Stimulated activated CD4-positive, alpha-beta T cell treated with anti-CD3 and anti-CD28 coated beads, Interleukin-4, amount 100 ng/mL, for 4 hours (primary cell): ENCODE measurements at places on chromosomes 11 and 22.

DNA sequence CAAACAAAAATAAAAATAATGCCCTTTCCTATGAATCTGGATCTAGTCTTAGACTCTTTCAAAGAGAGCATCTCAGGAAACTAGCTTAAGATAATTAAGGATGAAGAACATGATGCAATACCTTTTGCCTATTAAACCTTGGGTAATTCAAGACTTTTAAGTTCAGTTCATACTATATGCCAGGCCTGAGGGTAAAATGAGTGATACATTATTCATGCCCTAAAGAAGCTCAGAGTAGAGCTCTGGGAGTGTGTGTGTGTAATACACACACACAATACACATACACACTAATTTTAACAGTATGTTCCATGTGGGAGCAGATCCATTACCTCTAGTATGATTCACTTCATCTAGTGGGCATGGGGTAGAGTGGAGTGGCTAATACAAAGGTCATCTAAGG lies 651.4 kb upstream of the CHORDC1 start:
- no peak for DNase-seq

- no peak for DNase-seq
Measured at GRCh38 chr11:74417379-74417804, 19.2 kb upstream of the PGM2L1 start.

DNA sequence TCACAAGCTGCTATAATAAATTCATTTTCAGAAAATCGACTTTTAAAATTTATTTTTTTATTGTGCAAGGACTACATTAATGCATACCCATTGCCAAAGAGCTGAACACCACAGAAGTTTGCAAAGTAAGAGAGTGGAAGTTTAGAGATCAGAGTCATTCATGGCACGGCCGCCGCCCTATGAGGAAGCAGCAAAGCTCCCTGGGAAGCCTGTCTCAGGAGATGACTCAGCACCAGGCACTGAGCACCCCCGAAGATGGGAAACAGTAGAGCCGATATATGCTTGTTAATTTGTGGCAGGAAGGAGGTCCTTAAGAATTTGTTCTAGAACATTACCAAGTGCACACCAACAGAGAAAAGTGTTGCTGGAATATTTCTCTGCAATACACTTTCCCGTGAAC lies 693.7 kb downstream of the OPCML start:
- DNase-seq, result no peak

GRCh38 chr22:46684706-46685105 lies 53.3 kb downstream of the CERK start:
- no peak for DNase-seq

- DNase-seq, result no peak
Measured at GRCh38 chr11:113831314-113831713, 44.1 kb downstream of the USP28 start.

- no peak for DNase-seq
Measured at GRCh38 chr11:12075822-12076821, 34.3 kb upstream of the MICAL2 start.

- DNase-seq, result no peak
Measured at GRCh38 chr11:117010808-117011540, 87.3 kb downstream of the SIK3 start.

- DNase-seq, result no peak
Measured at GRCh38 chr22:39973656-39974055, 13.5 kb downstream of the TMA7B start.

DNA sequence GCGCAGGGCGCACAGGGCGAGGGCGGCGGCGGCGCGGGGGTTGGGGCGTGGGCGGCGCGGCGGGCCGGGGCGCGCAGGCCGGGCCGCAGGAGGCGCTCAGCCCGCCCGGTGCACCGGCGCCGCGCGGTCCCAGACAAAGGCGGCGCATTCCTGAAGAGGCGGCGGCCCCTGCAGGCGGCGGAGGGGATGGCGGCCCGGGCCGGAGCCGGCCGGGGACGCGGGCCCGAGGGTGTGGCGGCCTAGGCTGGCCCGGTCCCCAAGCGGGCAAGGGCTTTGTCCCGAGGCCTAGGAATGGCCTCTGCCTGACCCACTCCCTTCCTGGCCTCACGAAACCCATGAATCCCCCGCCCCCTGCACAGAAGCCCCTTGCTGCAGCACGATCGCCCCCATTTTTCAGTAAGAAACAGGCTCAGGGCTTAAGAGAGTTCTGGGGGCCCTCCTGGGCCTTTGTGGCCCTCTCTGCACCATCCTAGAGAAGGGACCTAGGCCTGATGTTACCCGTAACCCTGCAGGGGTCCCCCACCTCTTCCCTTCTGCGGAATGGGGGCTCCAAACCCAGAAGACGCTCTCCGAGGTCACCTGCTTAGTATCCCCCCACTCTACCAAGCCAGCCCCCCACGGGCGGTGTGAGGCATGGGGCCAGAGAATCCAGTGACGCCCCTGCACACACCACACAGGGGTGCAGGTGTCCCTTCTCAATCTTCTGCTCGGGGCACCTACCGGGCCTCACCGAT lies at the start of gene RTN4R:
Gene RTN4R, minus strand, starts transcription at position 40 of the 734 bp plus-strand sequence. CDS start 226 bp downstream, outside the sequence.
- no peak for DNase-seq

GRCh38 chr22:43774318-43774915 lies 37.7 kb downstream of the EFCAB6 start:
- no peak for DNase-seq

GRCh38 chr11:96827164-96827563 lies 437.4 kb downstream of the JRKL start:
- DNase-seq, result no peak

DNA sequence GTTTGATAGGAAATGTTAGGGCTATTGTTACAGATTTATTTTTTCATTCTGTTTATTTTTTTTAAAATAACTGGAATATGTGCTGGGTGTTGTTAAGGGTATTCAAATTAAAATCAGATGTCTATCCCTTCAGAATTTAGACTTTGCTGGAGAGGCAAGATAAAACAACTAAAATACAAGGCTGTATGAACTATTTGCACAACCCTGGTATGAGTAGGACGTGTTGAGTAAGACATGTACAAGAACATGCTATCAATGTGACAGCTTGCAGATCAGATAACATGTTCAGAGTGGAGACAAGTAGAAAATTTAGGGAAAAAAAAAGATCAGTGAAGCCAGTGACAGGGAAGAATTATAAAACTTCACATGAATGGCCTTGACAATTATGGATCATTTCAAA lies 853.5 kb downstream of the METTL15 start:
- DNase-seq, result no peak

DNA sequence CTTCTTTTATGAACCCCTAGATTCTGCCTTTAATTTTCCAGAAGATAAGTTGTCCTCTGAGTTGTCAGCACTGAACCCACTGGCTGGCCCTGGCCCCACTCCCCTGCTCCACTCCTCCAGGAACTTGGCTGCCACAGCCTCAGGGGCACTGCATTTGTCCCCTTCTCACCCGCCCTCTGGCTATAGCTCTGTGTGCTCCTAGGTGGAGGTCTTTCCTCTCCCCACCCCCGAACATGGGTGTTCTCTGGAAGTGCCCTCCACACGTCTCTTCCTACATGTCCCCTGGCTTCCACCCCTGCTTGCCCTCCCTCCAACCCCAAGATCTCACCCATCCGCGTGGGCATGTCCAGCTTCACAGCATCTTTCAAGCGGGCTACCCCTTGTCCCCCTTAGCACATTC lies 137.7 kb upstream of the TEAD1 start:
- no peak for DNase-seq
